Retinal pigment epithelial cell (primary cell): ENCODE measurements at places on chromosomes 12 and 14.

- no peak for DNase-seq
Observed at GRCh38 chr14:103932791-103933490, 4.7 kb downstream of the TDRD9 start.

DNA sequence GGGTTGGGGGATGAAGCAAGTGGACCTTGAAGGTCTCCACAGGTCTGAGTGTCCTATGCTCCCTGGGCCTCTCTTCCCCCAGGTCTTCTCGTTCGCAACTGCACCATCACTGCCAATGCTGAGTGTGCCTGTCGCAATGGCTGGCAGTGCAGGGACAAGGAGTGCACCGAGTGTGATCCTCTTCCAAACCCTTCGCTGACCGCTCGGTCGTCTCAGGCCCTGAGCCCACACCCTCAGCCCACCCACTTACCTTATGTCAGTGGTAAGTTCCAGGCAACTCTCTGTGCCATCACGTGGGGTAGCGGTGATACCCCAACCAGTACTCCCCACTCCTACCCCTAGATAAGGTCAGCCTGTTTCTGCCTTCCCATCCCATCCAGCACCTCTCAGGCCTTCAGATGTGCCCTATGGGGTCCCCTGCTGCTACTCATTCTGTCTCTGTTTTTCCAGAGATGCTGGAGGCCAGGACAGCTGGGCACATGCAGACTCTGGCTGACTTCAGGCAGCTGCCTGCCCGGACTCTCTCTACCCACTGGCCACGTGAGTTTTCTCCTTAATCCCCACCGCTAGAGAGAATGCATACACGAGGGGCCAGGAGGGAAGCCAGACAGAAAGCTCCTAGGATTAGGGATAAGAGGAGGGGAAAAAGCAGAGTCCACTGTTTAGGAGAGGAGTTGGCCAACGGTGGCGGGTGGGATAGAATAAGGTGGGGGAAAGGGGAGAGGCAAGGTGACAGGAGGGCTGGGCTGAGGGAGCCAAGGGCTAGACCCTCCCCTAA is 1.6 kb upstream of the TAPBPL start:
- DNase-seq = peak; percentile 58

GRCh38 chr14:36652542-36653201 is 9.0 kb upstream of the PAX9 start:
- DNase-seq = no peak

GRCh38 chr12:127729381-127729780 is 537.6 kb upstream of the TMEM132C start:
- no peak for DNase-seq

- DNase-seq = no peak
Observed at GRCh38 chr14:31934767-31935266, 142.3 kb upstream of the ARHGAP5 start.

- DNase-seq = no peak
Observed at GRCh38 chr14:100824091-100824551, 1.8 kb upstream of the MEG3 start.

GRCh38 chr12:54622463-54623183 is 12.1 kb downstream of the LACRT start:
- no peak for DNase-seq

DNA sequence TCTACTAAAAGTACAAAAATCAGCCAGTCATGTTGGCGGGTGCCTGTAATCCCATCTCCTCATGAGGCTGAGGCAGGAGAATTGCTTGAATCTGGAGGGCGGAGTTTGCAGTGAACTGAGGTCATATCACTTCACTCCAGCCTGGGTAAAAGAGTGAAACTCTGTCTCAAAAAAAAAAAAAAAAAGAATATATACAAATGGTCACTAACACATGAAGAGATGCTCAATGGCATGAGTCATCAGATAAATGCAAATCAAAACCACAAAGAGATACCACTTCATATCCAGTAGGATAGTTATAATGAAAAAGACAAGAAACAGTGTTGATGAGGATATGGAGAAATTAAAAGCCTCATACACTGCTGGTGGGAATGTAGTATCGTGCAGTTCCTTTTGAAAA is 33.6 kb upstream of the METAP2 start:
- DNase-seq = no peak

DNA sequence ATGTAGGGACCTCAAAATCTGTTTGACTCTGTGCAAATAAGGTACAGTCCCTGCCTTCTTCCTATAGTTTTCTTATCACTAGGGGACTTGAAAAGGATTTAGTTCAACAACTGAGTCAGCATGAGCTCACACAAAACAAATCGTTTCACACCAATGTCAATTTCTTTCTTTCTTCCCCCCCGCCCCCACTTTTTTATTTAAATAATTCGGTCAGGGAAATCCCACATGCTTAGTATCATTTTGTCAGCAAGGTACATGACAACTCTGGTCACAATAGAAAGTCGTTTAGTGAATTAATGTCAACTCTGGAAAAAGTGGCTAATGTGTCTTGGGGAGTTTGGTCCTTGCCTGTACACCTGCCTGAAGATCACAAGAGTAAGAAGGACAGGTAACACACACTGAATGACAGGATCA is 232.2 kb upstream of the PLEKHG7 start:
- no peak for DNase-seq

GRCh38 chr14:31505411-31505810 is 17.6 kb upstream of the GPR33 start:
- peak; percentile 69 for DNase-seq

- DNase-seq = no peak
Observed at GRCh38 chr12:3087758-3088650, 10.8 kb downstream of the TSPAN9 start.

DNA sequence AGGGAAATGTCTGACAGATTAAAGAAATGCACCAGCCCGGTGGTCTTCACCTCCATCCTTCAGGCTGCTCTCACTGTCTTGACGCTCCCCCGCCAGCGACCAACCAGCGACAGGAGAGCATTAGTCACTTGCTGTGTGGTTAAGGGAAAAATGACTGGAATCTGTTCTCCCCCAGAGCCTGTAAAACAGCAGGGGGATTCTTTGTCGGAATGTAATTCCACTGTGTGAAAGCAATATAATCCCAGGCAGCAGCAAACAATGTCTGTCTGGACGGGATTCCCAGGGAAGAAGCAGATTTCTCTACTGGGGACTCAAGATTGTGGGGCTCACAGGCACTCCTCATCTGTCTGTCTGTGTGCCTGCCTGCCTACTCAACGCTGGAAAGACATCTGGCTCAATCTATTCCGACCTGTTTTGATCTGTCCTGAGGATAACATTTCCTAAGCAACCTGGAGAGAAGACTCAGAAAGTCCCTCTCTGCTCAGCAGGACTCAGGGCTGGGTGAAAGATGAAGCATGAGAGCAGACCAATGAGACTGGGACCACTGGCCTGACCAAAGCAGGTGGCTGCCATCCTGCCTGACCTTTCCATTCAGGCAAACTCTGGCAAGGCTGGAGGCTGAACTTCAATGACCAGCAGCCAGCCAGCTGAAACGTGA is 54.6 kb downstream of the NUAK1 start:
- DNase-seq = peak; percentile 90

GRCh38 chr14:28772613-28773012 is 6.0 kb downstream of the FOXG1 start:
- DNase-seq = no peak

- no peak for DNase-seq
Observed at GRCh38 chr14:24259282-24260025, 3.5 kb downstream of the TGM1 start.

- no peak for DNase-seq
Observed at GRCh38 chr14:22774011-22774706, 7.7 kb downstream of the OXA1L start.

DNA sequence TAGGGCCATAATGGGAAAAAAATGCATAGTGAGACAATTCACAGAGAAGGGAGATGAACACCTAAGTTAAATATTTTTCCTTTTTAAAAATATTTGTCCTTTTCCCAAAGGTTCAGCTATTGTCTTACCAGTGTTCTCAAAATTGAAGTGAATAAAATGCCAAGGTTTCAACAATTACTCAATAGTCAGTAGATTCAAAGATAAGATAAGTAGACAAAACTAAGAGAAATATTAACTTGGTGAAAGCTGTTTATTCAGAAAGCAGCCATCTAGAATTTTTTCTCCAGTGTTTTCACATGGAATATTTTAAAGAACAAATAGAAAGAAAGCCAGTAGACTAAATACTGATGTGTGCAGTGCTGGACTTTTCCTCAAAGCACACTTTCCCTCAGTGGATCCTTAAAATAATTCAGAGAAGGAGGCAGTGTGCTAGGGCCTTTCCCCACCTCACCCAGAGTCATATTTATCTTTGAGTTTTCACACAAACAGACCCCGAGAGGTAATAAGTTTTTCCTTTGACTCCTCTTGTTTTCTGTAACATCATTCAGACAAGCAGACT is 144.5 kb upstream of the PLEKHG7 start:
- no peak for DNase-seq

DNA sequence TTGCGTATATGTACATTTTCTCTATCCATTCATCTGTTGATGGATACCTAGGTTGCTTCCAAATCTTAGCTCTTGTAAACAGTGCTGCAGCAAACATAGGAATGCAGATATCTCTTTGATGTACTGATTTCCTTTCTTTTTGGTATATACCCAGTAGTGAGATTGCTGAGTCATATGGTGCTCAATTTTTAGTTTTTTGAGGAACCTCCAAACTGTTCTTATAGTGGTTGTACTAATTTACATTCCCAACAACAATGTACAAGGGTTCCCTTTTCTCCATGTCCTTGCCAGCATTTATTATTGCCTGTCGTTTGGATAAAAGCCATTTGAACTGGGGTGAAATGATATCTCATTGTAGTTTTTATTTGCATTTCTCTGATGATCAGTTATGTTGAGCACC is 44.3 kb downstream of the PELI2 start:
- no peak for DNase-seq

DNA sequence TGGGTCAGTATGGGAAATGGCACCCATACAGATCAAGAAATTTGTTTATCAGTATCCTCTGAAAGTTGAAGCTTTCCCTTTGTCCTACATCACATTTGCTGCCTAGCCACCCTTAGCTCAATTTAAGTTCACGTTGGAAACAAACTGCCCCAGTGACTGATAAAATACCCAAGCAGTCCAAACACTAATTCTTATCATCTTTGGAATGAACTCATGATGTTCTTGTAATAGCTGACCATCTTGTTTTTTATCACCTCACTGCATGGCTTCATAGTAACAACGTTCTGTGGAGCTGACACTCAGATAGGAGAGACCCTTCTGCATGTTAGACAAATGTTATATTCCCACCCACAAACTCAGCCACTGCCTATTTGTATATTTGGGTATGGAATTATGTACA is 93.4 kb downstream of the GPR135 start:
- DNase-seq = no peak

GRCh38 chr12:54173066-54173726 is 15.6 kb downstream of the SMUG1 start:
- DNase-seq = no peak

DNA sequence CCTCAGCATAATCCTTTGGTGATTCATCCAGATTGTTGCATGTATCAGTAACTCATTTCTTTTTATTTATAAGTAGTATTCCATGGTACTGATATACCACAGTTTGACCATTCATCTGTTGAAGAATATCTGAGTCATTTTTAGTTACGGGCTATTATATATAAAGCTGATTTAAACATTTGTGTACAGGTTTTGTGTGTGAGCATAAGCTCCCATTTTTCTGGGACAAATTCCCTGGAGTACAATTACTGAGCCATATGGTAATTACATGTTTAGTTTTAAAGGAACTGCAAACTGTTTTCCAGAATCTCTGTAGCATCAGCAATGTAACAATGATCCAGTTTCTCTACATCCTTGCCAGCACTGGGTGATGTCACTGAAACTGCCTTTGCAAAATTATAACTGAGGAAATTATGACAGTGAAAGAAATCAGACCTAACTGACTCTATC is 236.2 kb upstream of the KRR1 start:
- DNase-seq = no peak

- no peak for DNase-seq
Observed at GRCh38 chr12:69783365-69783764, 41.7 kb upstream of the MYRFL start.

DNA sequence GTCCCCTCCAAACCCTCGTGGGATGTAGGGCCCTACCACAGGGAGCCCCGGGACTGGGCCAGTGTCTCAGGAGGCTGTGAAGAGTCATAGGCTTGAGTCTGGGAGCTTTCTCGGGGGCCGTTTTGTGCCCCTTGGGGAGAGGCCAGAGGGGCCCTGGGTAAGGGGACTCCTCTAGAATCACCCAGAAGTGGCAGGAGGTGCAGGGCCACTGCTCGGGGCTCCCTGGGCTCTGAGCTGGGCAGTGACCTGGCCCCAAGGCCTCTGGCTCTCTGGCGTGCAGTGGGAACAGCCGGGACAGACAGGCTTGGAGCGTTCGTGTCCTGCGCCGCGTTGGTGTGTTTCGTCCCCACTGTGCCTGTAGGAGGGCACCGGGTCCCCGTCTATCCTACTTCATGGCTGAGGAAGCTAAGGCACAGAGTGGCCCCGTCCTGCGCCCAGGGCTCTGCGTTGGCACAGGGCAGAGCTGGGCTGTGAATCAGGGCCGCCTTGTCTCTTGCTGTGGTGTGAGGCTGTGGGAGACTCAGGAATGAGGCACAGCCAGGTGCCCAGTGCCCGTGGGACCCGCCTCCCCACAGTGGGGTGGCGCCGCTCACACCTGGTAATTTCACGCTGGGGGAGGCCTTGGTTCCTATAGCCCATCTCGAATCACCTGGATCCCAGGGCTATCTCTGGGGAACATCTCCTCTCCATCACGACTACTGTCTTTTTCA is 23.8 kb upstream of the KIF26A start:
- no peak for DNase-seq

GRCh38 chr14:49972823-49973222 is 79.9 kb downstream of the ARF6 start:
- DNase-seq = peak; percentile 75

DNA sequence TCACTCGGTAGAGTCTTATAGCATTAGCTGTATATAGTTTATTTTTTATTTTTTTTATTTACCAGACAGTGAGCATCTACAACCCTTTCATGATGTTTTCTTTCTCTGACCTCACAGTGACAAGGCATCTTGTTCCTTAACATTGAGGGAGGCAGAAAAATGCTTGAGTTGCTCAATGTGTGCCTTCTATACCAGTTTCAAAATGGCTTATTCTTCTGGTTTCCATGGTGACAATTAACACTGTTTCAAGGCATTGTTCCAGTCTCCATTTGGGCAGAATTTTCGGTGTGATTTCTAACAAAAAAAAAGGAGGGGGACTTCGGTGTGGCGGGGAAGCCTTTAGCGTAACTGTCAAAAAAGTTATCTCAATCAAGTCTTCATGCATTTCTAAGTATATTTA is 209.7 kb upstream of the NPAS3 start:
- no peak for DNase-seq

DNA sequence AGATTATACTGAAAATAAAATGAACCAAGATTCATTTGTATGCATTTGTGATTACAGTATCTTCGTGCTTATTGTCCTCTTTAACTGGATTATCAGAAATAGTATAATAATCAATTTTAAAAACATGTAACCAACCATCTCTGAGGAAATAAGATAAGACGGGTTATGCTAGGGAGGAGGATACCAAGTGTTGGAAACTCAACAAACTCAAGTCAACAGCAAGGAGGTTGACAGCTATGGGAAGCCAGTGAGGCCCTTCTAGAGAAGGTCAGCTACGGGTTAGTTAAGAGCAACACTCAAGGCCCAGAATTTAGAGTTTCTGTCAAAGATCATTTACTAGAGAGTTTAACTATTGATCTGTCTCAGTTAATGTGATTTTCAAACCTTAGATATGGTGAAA is 137.2 kb downstream of the PDZRN4 start:
- DNase-seq = no peak
